Activated CD4-positive, alpha-beta T cell treated with anti-CD3 and anti-CD28 coated beads, Interleukin-2, amount 10 ng/mL, durations not matched to agents 7 days and 5 days (primary cell): ENCODE measurements at places on chromosomes 2 and 18.
A peak's percentile ranks its signal among the peaks of the same experiment; 100 is the strongest.

DNA sequence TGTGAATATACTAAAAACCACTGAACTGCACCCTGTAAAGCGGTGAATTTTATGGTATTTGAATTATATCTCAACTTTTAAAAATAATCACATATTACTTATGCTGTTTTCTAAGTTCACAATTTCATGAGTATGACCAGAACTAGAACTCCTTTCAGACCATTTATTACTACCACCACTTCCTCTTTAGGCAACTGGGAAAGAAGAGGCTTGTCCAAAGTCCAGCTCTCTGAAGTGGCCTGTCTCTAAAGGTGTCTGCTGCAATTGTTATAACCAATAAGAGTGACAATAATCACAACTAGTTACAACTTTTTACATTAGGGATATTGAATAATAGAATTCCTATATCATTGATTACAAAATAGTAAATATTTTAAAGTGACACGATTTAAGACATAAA, 267.9 kb upstream of the PIK3C3 start:
- H3K27ac ChIP-seq, result no peak overlapping the region
- H3K4me1 ChIP-seq, result no peaks in the 10 kb centered on the region
- H3K36me3 ChIP-seq, result no peaks in the 10 kb centered on the region
- no peaks in the 10 kb centered on the region for H3K27me3 ChIP-seq
- H3K4me3 ChIP-seq, result no peak overlapping the region

DNA sequence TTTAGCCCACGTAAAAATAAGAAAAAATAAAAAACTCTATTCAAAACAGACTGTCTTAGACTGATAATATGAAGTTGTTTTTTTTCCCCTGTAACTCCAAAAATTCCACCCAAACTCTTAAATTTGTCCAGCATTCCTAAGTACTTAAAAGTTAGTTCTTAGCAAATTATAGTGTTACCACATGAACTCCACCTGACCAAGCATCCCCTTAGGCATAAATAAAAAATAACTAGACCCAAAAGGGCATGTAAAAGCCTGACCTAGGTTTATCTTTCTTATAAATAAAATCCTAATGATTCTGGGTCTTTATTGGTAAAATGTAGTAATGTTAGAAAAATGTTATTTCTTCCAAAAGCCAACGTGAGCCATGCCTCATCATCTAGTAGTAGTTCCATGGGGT, 54.3 kb downstream of the TTC21B start:
- no peak overlapping the region for H3K4me3 ChIP-seq
- H3K36me3 ChIP-seq, result peaks cover 28% of the 10 kb centered on the region
- no peaks in the 10 kb centered on the region for H3K27me3 ChIP-seq
- no peak for DNase-seq

- H3K27me3 ChIP-seq, result peaks cover 14% of the 10 kb centered on the region
- peaks cover 2% of the 10 kb centered on the region for H3K36me3 ChIP-seq
- H3K27ac ChIP-seq, result no peak overlapping the region
- H3K4me1 ChIP-seq, result peaks cover 16% of the 10 kb centered on the region
- peak overlapping the region; percentile 74 for H3K4me3 ChIP-seq
Measured at GRCh38 chr2:48531141-48531648, 1.2 kb downstream of the STON1 start.

- no peaks in the 10 kb centered on the region for H3K4me1 ChIP-seq
- no peak overlapping the region for H3K4me3 ChIP-seq
- no peak for DNase-seq
- H3K27me3 ChIP-seq, result no peaks in the 10 kb centered on the region
- no peak overlapping the region for H3K27ac ChIP-seq
Measured at GRCh38 chr18:27803957-27804356, 373.0 kb downstream of the CDH2 start.

- H3K4me1 ChIP-seq, result no peaks in the 10 kb centered on the region
- no peaks in the 10 kb centered on the region for H3K27me3 ChIP-seq
- H3K27ac ChIP-seq, result no peak overlapping the region
- no peak overlapping the region for H3K4me3 ChIP-seq
- no peak for DNase-seq
Measured at GRCh38 chr2:131126436-131126835, 21.3 kb downstream of the PLEKHB2 start.

DNA sequence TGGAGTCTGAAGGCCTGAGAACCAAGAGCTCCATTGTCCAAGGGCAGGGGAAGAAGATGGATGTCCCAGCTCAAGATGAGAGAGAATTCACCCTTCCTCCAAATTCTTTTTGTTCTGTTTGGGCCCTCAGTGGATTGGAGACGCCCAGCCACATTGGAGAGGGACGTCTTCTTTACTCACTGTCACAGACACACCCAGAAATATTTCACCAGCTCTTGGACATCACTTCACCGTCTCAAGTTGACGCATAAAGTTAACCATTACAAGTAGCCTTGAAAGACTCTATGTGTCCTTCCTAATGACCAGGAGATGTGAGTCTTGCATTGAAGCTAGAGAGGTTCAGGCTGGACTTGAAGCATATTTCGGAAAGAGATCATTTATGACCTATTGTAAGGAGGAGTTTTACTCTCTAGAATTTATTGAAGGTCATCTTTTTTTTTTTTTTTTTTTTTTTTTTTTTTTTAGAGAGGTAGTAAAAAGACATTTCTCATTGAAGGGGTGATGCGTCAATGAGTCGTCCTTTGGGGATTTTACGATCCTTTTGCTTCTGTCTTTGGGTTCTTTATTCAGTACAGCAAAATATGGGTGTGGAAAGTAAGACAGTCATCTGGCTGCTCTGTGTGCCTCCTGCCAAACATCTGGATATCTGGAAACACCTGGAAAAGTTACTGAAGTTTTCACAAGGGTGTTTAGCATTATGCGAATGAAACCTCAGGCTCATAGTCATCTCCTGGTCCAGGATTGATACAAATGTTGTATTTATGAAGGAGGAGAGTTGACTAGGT, 118.1 kb downstream of the PRPF40A start:
- H3K36me3 ChIP-seq, result no peaks in the 10 kb centered on the region
- peaks cover 6% of the 10 kb centered on the region for H3K4me1 ChIP-seq
- no peaks in the 10 kb centered on the region for H3K27me3 ChIP-seq

DNA sequence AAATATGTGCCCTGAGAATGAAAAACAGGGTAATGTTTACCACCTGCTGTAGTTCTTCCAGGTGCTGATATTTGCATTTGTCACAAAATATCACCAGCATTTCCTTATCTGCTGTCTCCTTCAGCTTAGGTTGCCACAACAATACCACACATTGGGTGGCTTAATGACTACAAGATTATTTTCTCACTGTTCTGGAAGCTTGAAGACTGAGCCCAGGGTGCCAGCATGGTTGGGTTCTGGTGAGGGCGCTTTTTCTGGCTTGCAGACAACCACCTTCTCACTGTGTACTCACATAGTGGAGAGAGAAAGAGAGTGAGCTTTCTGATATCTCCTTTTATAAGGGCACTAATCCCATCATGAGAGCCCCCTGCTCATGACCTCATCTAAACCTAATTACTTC, 407.5 kb upstream of the RGPD4 start:
- H3K36me3 ChIP-seq, result no peaks in the 10 kb centered on the region
- H3K27ac ChIP-seq, result no peak overlapping the region
- no peaks in the 10 kb centered on the region for H3K4me1 ChIP-seq
- no peak for DNase-seq
- no peak overlapping the region for H3K4me3 ChIP-seq
